ENCODE measurements at places on chromosomes 3 and 15.

- DNase-seq: no peak
Measured at GRCh38 chr3:56323986-56324420, 144.3 kb downstream of the ERC2 start.

DNA sequence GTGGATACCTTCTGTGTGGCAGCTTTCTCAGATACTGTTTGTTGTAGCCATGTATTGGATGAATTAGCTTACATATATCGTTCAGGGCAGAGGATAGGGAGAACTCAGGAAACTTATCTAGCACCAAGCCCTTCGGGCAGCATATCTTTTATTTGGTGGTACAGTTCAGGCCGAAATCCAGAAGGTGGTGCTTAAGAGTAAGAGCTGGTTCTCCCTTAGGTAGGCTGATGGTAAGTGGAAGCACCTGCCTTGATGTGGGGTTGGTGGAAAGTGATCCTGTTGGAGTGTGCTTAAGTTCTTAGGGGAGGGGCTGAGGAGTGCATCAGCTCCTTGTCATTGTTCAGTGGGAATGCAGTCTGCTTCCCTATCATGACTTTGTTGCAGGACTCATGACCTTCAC lies 187.5 kb downstream of the DOCK3 start:
- DNase-seq: peak; percentile 30

DNA sequence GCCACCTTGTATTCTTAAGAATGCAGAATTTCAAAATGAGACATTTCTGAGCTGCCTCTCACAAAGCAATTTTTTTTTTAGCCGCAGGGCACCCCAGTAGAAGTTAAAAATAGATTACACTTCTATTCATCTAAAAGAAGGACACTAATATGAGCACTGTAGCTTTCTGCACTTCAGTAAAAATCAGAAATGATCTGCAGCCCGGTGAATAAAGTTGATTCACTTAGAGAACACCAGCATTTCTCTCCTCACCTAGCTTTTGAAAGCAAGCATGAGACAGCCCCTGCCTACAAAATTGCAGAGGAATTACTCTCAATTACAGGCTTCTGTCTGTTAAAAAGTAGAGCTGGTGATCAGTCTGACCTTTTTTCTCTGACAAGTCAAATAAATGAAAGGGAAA lies 1062.4 kb downstream of the FHIT start:
- DNase-seq: no peak

DNA sequence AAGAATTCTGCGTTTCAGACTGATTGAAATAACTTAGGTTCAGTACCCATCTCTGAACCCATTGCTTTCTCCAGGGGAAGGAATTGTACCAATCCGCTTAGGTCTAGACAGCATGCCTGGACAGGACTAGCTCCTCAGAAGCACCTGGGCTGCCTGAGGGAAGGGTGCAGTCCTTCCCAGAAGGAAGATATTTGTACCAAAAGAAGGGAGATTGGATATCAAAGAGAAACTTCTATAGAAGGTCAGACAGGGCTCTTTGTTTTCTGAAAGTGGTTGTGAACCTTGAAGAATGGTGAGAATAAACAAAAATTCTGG lies 133.8 kb upstream of the LRTM1 start:
- DNase-seq: no peak

GRCh38 chr3:16053794-16054193 lies 120.7 kb upstream of the GALNT15 start:
- DNase-seq: no peak

GRCh38 chr3:88149101-88149508 lies 654 bp upstream of the C3orf38 start:
- peak; percentile 56 for DNase-seq

GRCh38 chr3:184081116-184081830 lies 15.6 kb upstream of the HTR3E start:
- no peak for DNase-seq

- no peak for DNase-seq
Measured at GRCh38 chr3:40649346-40649745, 124.6 kb downstream of the ZNF621 start.

DNA sequence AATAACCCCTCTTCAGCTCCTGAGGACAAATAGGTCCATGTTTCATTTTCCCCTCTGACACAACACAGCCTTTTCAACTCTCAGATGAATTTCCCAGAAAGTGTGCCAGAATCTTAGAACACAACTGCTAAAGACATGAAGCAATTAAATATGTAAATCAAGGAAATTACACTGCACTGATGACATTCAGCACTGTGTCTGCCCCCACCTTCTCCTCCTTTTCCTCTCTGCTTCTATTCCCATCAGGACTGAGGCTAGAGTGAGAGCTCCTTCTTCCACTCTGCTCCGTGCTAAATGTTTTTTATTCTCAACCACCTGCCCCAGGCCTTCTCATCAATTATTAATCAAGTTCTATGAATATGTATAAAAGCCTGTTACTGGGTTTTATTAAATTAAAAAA lies 596.1 kb downstream of the TUSC7 start:
- no peak for DNase-seq

GRCh38 chr3:102089239-102089638 lies 239.9 kb downstream of the NFKBIZ start:
- no peak for DNase-seq

GRCh38 chr3:19347671-19348070 lies 199.4 kb downstream of the KCNH8 start:
- no peak for DNase-seq

GRCh38 chr15:78461171-78461888 lies 23.3 kb downstream of the IREB2 start:
- no peak for DNase-seq

DNA sequence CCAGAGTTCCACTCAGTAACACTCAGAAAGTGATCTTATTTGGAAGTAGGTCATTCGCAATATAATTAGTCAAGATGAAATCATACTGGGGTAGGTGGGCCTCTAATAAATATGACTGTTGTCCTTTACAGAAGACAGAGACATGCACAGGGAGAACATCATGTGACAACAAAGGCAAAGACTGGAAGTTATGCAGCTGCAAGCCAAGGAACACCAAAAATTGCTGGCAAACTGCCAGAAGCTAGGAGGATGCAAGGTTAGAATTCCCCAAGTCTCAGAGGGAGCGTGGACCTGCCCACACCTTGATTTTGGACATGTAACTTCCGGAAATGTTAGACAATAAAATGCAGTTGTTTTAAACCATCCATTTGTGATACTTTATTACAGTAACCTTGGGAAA lies 471.5 kb upstream of the AGTR1 start:
- DNase-seq: no peak

- no peak for DNase-seq
Measured at GRCh38 chr3:141484701-141485287, 2.0 kb upstream of the RASA2 start.
